ENCODE measurements at places on chromosomes 1 and 21.

DNA sequence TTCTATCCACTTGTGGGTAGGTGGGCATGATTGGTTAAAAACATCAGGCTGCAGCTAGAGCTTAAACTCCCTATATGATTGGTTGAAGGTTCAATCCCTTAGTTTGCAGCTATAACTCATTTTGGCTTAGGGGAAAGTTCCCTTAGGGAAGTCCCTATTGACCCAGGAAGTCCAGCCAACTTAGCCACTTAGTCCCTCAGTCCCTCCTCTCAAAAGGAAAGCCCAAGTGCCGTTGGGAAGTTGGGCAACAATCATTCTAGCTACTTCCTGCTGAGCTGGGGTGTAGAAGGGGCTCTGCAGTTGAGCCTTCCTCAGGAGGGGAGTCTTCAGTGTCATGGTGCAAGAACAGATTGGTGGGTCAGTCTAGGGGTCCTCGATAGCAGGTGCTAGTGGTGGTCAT, 12.2 kb downstream of the MSTO1 start:
- no peak for DNase-seq

DNA sequence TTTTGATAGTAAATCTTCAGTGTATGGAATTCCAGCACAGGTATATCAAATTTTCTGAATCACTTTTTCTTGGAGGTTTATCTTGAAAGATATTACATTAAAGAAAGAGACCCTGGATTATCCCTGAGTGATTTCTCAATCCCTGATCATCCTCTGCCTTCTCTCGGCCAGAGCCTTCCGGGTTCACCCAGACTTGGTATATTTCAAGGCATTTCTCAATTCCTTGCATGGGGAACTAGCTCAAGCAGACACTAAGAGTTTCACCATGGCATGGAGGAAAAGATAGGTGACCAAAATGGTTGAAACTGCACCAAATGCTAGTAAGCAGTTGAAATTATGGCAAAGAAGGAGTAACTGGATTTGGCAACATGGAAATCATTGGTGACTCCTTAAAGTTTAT, 5.7 kb downstream of the VAMP4 start:
- DNase-seq = no peak

- no peak for DNase-seq
These were observed 58.2 kb downstream of the ARHGEF10L start for GRCh38 chr1:17597651-17598050.

- no peak for DNase-seq
These were observed 1.9 kb downstream of the CHIT1 start for GRCh38 chr1:203227371-203228083.

DNA sequence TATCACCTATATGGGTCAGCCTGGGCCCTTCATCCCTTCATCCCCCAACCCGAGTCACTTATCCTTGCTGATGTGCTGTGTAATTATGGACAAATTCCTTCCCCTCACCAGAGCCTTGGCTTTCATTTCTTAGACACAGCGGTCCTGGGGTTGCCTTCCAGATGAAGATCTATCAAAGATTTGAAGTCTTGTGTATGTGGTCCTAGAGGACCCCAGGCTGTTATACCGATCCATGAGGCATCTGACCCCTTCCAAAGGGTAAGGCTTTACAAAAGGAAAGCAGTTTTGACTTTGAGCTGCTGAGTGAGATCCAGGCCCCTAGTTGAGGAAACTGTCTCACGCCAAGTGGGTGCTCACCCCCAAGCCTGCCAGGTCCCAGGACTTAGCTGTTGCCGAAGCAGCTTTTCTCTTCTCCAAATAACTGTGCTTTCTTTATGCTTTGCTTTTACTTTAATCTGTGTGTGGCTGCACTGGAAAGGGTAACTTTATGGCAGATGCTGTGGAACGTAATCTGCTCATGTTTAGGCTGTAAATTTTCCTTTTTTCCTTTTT, 37.6 kb downstream of the MAN1C1 start:
- peak; percentile 5 for DNase-seq

GRCh38 chr21:16788584-16788983, 724.3 kb upstream of the CXADR start:
- no peak for DNase-seq

- DNase-seq = peak; percentile 65
These were observed 231.7 kb upstream of the AJAP1 start for GRCh38 chr1:4422504-4423289.

- DNase-seq = peak; percentile 53
These were observed 1.6 kb downstream of the SOX13 start for GRCh38 chr1:204074274-204075138.

DNA sequence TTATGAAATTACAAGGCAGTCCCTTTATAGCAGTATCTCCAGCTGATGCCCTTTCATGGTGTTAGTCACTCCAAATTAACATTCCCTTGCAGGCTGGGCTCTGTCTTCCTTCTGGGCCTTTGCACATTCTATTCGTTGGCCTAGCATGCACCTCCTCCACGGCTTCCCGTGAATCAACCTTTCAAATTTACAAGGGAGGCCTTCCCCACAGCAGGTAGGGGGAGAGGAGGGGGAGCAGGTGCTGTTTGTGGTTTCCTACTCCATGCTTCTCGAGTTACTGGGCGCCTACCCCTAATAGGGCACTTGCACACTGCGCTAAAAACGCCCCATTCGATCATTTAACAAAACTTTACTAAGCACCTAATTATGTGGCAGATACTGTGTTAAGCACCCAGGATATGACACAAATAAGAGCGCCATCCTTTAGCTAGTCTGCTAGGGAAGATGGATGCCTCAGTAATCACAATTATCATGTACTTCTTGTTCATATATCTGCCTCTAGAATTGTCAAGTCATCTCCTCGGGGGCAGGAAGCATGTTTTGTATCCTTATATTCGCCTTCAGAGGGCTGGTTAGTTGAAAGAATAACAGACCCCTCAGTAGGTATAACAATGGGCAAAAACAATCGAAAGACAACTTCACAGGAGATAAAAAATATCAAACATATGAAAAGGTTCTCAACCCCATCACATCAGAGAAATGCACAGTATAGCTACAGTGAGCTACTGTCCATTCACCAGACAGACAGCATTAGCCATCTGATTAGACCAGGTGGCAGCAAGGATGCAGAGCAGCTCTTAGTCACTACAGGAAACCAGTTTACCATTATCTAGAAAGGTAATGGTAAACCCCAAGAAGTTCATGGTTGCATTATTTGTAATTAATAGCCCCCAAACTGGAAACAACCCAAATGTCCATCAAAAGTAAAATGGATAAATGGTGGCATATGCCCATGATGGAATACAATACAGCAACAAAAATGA, 1.7 kb upstream of the ADAR start:
- peak; percentile 90 for DNase-seq

- DNase-seq = no peak
These were observed 15.1 kb upstream of the RBM8A start for GRCh38 chr1:145942405-145942804.

GRCh38 chr1:206685334-206685768, 646 bp downstream of the MAPKAPK2 start:
- no peak for DNase-seq

DNA sequence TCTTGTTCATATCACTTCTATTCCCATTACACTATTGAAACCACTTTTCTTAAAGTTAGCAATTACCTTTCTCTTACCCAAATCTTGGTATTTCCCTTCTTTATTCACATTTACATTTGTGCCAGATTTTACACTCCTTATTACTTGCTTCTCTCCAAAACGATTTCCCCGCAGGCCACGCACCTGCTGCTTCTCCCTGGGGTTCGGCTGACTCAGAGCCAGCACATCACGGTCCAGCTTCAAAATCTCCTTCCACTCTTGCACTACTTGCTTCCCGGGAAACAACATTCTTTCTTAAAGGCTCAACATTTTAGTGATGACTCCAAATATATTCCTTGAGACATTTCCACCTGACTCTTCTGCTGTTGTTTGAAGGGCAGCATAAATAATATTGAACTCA, 20.7 kb downstream of the LHX9 start:
- no peak for DNase-seq

DNA sequence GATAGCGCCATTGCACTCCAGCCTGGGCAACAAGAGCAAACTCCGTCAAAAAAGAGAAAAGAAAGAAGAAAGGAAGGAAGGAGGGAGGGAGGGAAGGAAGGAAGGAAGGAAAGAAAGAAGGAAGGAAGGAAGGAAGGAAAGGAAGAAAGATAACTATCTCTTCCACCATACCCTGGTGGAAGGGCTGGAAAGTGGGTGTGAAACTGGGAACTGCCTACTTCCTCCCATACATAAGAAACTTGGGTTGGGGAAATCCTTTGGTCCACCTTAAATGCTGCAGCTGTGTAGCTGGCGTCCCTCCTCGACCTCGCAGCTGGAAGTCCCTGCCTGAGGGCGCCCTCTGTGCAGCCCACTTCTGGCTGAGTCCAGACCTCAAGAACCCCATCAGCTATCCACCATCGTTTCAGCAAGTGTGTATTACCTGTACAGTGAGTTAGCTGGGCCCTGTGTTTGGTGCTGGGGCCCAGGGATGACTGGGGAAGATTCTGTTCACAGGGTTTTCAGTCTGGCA, 4.6 kb upstream of the FAM167B start:
- DNase-seq = peak; percentile 50

GRCh38 chr1:178470411-178470960, 26.3 kb downstream of the CLEC20A start:
- no peak for DNase-seq

DNA sequence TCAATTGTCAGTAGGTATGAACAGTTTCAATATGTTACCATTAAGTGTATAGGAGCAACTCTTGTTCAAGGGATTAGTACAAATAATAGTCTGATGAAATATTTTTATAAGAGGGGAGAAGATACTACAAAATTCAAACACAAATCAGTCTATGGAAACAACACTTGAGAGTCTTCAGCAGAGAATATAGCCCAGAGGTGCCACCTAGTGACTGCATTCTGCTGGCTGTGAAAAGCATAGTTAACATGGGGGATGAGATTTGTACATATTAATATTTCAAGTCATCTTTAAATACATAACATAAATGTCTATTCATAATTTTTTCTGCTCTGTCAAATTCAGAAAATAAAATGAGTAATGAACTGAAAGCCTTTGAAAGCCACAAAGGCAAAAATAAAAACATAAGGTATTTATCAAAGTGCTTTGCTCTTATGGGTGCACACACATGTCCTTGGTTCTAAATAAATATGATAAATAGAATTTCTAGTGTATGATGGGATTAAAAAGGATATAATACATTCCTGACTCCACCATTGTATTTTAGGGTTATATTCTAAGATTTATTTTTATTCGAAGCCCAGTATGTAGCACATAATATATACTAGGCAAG, 440.9 kb upstream of the ZRANB2 start:
- no peak for DNase-seq

DNA sequence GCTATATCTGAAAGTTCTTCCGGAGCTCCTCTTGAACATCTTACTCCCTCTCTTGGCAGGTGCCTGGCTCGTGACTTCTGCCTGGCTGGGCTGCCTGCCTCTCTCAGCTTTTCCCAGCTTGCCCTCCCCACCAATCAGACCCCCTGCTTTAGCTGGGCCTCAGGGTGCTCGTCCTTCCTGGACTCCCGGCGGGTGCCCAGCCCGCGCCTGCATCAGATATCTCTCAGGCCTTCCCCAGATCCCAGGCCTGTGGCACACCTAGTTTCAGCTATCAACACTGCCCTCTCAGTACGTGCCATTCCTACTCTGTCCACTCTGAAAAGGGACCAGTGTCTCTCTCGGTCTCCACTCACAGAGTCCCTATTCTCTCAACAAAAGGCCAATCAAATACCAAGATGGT, 96.5 kb upstream of the CLDN14 start:
- DNase-seq = no peak

DNA sequence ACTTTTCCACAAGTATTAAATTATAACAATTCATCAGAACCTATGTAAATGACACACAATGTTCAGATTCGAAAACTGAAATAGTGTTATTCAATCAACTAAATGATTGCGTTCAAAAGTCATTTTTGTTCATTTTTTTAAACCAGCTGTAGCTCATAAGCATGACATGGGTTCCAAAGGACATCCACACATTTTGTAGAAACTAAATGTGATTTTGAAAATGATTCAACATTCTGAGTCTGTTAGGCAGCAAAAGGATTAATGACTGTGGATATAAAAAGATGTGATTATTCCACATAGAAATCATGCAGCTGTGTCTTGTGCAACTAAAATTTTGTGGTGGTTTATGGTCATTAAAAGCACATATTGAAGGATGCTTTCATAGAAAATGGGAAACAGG, 204.5 kb downstream of the BRINP3 start:
- DNase-seq = no peak

DNA sequence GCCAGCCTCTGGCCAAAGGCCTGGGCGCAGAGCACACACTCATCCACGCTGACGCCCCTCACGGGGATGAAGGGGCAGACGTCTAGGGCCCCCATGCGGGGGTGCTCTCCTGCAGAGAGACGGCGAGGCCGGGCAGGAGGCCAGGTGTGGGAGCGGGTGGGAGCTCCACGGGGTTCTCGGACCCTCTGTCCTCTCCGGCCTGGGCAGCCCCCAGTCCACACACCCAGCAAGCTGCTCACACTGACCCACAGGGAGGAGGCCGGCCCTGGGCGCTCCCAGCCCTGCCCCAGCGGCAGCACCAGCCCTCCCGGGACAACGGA, 2.5 kb downstream of the FTCD start:
- DNase-seq = no peak
